T-cell (primary cell): ENCODE measurements at places on chromosomes 16 and 17.

- DNase-seq = no peak
These were observed 725 bp upstream of the CASC3 start for GRCh38 chr17:40139566-40140058.

GRCh38 chr17:80504686-80505413 lies 28.4 kb upstream of the NPTX1 start:
- no peak for DNase-seq

DNA sequence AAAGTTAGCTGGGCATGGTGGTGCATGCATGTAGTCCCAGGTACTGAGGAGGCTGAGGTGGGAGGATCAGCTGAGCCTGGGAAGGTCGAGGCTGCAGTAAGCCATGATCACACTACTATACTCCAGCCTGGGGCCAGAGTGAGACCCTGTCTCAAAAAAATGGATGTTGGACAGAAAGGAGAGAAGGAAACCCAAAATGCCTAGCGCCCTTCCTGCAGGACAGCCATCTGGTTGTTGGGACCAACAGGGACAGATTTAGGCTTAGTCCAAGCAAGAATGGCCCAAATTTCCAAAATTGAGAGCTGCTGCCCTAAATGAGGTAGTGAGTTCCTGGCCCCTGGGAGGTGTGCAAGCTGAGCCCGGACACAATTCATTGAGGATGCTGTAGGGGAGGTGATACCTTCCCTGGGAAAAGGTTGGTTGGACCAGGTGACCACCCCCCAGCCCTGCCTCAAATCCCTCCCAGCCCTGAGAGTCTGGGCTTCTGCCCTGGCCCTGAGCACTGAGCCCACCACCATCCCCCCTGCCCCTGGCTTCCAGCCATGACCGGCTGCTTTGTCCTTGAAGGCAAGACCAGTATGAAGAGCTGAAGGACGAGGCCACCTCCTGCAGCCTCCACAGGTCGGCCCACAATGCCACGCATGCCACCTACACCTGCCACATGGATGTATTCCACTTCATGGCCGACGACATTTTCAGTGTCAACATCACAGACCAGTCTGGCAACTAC lies 35.1 kb downstream of the IL21R start:
- DNase-seq = no peak

DNA sequence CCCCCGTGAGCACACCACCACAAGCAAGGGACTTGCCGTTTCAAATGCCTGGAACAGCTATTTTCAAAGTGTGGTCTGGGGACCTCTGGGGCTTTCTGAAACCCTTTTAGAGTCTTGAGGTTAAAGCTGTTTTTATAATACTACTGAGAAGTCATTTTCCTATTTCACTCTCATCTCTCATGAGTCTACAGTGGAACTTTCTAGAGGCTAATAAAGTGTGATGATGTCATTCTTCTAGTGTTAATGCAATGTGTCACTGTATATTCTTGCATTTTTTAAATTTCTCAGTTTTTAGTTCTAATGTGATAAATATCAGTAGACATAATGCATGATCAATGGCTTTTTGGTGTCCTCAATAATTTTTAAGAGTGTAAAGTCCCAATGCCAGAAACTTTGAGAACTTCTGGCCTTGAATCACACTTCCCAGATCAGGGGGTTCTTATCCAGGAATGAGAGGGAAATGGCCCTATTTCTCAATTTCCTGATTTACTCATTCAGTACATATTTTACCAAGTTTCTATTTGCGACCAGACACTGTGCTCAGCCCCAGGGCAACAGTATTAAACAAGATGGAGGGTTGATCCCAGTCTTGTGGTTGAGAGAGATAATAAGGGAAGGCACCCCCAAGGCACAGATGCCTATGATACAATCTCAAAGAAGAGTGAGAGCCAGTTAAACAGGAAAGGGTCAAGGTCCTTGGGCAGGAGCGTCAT lies 444.0 kb downstream of the HS3ST3B1 start:
- no peak for DNase-seq

- no peak for DNase-seq
These were observed 34.4 kb upstream of the MLKL start for GRCh38 chr16:74735162-74735452.

DNA sequence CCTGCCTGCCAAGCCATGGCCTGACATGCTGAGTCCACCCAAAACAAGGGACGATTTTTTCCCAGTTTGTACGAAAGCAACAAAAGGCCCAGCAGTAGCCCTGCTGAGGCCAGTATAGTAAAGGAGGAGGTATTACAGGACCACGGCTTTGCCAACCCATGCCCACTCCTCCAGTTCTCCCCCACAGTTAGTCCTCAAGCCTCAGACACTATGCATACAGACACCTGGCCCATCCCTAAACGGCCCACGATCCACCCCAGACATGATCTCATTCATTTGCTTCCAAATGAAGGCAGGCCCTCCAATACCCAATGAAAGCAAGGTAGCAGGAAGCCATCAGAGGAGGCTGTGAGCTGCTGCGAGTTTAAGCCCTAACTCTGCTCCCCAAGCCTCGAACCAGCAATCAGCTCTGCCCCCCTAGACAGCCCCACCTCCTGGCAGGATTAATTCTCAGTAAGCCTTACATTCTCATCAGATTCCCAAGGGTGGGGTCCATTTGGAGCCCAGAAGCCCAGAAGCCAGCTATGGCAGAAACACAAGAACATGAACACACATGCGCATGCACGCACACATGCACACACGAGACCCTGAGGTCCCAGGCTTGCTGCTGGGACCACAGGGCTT lies 4.9 kb downstream of the HDAC5 start:
- DNase-seq = no peak

DNA sequence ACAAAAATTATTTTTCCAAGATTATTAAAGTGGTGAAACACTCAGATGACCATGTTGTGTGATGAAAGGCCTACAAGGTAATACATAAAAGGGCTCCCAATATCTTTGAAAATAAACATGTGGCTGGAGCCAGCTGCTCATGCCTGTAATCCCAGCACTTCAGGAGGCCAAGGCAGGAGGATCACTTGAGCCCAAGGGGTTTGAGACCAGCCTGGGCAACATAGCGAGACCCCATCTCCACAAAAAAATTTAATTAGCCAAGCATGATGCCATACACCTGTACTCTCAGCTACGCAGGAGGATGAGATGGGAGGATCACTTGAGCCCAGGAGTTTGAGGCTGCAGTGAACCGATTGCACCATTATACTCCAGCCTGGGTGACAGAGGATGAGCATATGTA lies 26.8 kb downstream of the SIAH1 start:
- no peak for DNase-seq

DNA sequence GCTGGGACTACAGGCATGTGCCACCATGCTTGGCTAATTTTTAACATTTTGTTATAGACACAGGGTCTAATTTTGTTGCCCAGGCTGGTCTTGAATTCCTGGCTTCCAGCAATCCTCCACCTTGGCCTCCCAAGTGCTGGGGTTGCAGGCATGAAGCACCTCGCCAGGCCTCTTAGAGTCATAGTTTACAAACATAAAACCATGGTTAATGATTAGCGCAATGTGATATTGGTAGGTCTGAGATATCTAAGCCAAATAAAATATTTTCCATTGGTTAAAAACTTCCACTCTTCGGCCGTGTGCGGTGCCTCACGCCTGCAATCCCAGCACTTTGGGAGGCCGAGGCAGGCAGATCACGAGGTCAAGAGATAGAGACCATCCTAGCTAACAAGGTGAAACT lies 16.6 kb downstream of the TXNDC11 start:
- DNase-seq = no peak

DNA sequence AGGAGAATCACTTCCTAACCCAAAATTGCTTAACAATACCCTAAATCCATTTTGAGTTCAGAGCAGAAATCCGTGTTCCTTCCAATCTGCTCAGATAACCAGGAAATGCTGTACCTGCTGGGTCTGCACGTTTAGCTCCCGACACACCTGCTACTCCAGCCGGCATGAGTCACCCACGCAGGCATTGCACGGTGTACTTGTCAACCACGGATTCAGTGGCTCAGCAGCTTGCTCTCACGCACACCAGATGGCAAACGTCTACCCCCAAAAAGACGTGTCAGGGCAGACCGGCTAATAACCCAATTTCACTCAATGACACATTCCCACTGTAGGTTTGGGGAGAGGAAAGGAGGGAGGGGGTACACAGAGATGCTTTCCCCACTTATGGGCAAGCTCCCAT lies 468.1 kb downstream of the SOX9 start:
- DNase-seq = no peak

DNA sequence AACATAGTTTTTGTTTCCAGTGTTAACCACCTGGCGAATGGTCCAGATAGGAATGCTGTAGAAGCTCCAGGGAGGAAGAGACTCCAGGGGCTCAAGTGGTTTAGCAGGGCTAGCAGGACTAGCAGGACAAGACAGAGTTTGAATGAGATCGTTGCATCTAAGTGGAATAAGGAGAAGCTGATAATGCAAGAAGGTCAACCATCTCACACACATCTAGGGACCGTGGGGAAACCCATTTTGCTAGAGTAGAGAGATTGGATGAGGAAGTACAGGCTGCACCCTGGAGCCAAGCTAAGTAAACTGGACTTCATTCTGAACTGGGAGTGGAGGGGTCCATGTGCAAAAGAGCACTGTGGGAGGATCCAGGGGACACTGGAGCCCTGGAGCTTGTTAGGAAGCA lies 86.1 kb upstream of the HSBP1 start:
- no peak for DNase-seq

DNA sequence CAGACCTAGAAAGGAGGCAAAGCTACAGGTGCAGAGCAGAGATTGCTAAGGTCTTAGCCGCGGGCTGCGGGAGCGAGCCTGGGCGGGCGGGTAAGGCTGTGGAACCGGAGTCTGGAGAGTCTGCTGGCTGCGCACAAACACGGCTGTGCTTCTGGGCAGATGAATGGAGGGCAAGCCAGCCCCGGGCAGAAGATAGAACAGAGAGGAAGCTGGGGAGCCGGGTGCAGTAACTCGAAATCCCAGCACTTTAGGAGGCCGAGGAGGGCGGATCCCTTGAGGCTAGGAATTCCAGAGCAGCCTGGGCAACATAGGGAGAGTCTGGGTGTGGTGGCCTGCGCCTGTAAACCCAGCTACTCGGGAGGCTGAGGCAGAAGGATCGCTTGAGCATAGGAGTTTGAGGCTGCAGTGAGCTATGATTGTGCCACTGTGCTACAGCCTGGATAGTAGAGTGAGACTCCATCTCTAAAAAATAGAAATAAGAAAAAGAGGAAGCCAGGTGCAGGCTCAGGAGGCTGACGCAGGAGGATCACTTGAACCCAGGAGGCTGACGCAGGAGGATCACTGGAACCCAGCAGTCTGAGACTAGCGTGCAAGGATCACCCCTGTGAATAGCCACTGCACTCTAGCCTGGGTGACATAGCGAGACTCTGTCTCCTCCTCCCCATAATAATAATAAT lies 56.3 kb downstream of the PITPNC1 start:
- no peak for DNase-seq

DNA sequence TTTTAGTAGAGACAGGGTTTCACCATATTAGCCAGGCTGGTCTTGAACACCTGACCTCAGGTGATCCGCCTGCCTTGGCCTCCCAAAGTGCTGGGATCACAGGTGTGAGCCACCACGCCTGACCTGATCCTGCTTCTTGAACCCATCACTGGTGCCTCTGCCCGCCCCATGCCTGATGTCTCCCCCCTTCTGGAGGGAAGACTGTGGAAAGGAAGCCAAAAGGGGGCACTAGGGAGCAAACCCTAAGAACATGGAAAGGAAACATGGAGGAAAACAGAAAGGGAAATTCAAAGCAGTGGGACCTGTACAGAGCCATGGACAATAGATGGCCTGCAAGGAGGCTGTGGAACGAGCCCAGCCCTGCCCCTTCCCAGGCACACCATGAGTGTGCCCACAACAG lies 31.1 kb upstream of the FASN start:
- no peak for DNase-seq

- DNase-seq = no peak
These were observed 24.0 kb upstream of the PHB1 start for GRCh38 chr17:49438436-49439278.

DNA sequence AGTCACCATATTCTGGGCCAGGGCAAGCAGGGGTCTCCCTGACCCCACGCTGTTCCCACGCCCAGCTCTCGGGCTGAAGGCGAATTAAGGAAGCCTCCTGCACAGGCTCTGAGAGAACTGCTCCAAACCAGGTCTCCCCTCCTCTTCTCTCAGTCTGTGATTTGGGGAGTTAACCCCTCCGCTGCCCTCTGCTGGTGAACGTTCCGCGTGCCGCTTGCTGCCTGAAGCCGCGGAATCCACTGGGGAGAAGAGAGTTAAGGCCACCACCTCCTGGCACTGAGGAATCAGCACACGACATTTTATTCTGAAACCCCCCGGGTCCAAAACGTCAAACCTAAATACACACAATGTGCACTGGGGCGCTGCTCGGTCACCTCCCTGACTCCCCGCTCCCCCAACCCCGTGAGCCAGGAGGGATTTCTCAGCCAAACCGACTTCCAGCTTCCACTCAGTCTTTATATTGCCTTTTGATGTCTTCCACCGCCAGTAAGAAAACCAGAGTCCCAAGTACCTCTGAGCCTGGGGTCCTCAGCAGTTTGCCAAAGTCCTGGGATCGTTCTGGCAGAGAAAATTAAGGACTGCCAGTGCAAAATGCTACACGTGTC lies 54.4 kb upstream of the RCVRN start:
- no peak for DNase-seq

GRCh38 chr16:57959121-57959520 lies 11.8 kb downstream of the CNGB1 start:
- DNase-seq = no peak

DNA sequence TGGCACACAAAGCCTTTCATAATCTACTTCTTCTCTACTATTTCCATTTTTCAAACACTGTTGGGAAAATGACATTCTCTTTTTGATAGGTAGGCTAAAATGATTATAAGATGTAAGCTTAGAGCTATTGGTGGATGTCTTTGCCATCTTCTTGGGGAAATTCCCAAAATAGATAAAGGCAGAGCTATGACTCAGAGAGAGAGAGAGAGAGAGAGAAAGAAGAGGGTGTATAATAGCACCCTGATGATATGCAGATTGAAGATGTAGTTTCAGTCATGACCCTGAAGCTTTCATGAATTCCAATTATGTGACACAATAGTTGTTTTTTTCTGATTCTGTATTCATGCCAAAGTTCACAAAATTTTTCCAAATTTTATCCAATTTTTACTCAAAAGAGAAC lies 529.1 kb downstream of the HS3ST4 start:
- no peak for DNase-seq

- DNase-seq = no peak
These were observed 77.5 kb downstream of the KANSL1 start for GRCh38 chr17:46115699-46116098.

GRCh38 chr17:9755083-9755482 lies 36.3 kb downstream of the DHRS7C start:
- DNase-seq = no peak

- no peak for DNase-seq
These were observed 4.7 kb upstream of the CHD3 start for GRCh38 chr17:7883781-7884386.
